ENCODE measurements at places on chromosomes 5 and 9. TPM values are rescaled to one million over a fixed set of nuclear protein-coding genes. Genes with fewer than 3 reads are reported as not detected.

The FAM114A2 gene
- 19.3 TPM for total RNA-seq

The SLC2A6 gene
- total RNA-seq, result 1.8 TPM

The OBP2B gene
- total RNA-seq, result not detected

The ZNF883 gene
- 4.0 TPM for total RNA-seq

The MYMK gene
- total RNA-seq, result not detected

The PARP8 gene
- 18.0 TPM for total RNA-seq

The AQP7 gene
- not detected for total RNA-seq

The IFNA13 gene
- not detected for total RNA-seq

The CDHR2 gene
- total RNA-seq, result not detected

The GPR151 gene
- not detected for total RNA-seq

The PRELID1 gene
- 194 TPM for total RNA-seq

The ELOVL7 gene
- total RNA-seq, result 0.15 TPM

The SPAAR gene
- not detected for total RNA-seq

The PCDHB7 gene
- 2.3 TPM for total RNA-seq

The C5 gene
- total RNA-seq, result 4.4 TPM

The ADCY2 gene
- 0.28 TPM for total RNA-seq

The PCDH12 gene
- total RNA-seq, result 0.57 TPM

The PCA3 gene
- not detected for total RNA-seq

The CNTRL gene
- 30.0 TPM for total RNA-seq

The HCN1 gene
- 0.09 TPM for total RNA-seq

The TNPO1 gene
- 175 TPM for total RNA-seq

The MARCOL gene
- not detected for total RNA-seq

The FREM1 gene
- 4.2 TPM for total RNA-seq

Data from A673 (cell line).